ENCODE measurements at places on chromosomes 5 and 9. TPM values are rescaled to one million over a fixed set of nuclear protein-coding genes. Genes with fewer than 3 reads are reported as not detected.

DNA sequence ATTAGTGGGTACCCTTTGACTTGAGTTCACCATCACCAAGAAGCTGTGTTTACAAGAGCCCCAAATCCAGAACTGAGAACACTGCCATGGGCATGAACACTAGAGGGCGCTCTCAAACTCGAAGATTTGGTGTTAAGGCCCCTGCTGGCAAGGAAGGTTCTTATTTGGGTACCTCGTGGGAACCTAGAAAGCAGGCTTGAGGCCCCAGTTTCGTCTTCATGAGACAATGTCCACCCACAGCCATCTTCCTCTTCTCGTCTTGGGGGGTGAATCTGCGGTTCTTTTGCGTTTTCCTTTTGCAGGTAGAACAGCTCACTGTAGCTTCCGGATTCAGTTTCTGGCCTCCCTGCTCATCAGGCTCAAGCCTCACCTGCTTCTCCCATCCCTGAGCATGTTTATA, 184.0 kb downstream of the SEMA5A start:
- H3K4me1 ChIP-seq, result no peaks in the 10 kb centered on the region
- H3K4me3 ChIP-seq, result no peak overlapping the region
- H3K36me3 ChIP-seq, result no peaks in the 10 kb centered on the region
- DNase-seq, result peak; percentile 11
- H3K27ac ChIP-seq, result no peak overlapping the region
- H3K27me3 ChIP-seq, result no peaks in the 10 kb centered on the region

- H3K4me3 ChIP-seq, result no peak overlapping the region
- no peak for DNase-seq
- peaks cover 5% of the 10 kb centered on the region for H3K4me1 ChIP-seq
- no peak overlapping the region for H3K27ac ChIP-seq
Measured at GRCh38 chr5:39943811-39944210, 519.0 kb upstream of the DAB2 start.

DNA sequence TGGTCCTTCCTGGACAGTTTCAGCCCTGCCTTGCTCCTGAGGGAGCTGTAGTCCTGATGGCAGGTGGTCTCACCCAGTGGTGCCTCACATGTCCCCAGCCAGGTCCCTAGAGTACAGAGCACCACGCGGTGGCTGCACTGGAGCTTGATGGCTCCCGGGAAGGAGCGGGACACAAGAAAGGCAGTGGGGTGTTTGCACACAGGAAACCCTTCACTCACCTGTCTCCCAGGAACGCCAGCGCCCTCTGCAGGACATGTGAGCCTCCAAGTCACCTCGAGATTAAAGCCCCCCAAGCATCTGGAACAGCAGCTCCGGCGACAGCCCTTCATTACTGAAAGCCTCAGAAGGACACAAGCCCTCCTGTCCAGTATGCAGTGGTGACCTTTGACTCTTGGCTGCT, 19.9 kb upstream of the TMEM250 start:
- peaks cover 5% of the 10 kb centered on the region for H3K4me1 ChIP-seq
- DNase-seq, result no peak
- no peak overlapping the region for H3K27ac ChIP-seq
- no peak overlapping the region for H3K4me3 ChIP-seq
- H3K36me3 ChIP-seq, result peaks cover 1% of the 10 kb centered on the region
- H3K27me3 ChIP-seq, result peaks cover 26% of the 10 kb centered on the region

DNA sequence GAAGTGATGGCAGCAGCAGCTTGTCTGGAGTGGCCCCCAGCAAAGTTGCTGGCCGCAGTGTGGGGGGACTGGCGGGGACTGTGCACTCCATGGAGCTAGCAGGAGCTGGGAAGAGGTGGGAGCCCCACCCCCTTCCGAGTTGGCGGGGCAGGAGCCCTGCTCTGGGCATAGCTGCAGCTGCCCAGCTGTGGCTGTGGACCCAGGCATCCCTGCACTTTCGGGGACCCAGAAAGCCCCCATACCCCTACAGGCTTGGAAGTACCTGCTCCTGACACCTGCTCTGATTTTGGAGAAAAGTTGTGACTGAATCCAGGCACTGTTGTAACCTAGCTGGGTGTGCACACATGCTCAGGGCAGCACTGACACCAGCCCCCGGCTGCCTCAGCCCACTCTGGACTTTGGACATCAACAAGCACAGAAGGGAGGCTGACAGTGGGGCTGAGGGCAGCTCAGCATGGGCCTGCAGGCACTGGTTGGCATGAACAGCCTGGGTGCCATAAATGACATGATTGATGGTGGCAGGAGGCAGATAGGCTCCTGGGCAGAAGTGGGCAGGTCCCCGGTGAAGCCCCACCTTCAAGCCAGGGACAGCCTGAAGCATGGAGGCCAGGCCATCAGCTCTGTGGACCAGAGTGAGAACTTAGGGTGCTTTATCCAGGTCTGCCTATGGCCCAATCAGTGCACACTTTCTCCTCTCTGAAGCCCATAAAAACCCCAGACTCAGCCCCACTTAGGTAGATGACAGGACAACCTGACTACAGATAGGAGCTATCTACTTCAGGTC, 12.6 kb downstream of the LMBRD2 start:
- no peak for DNase-seq
- peaks cover 10% of the 10 kb centered on the region for H3K36me3 ChIP-seq
- H3K4me3 ChIP-seq, result no peak overlapping the region
- no peaks in the 10 kb centered on the region for H3K27me3 ChIP-seq
- H3K27ac ChIP-seq, result no peak overlapping the region

ELAVL2 gene
- not detected for total RNA-seq

DNA sequence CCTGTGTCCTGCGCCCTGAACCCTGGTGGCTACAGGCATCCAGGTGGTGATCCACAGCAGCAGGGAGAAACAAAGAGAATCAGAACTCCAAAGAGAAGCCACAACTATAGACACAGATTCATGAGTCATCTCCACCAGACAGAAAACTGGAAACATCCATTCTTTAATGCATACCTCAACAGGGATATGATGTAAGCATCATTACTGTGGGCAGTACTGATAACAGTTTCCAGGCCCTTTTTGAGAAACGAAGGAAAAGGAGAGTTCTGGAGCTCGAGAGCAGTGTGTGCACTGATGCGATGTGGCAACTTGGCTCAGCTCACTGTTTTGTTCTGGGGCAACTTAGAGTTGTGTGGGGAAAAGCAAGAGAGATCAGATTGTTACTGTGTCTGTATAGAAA, 215.6 kb upstream of the ADAMTS16 start:
- H3K27me3 ChIP-seq, result no peaks in the 10 kb centered on the region
- no peaks in the 10 kb centered on the region for H3K4me1 ChIP-seq
- H3K4me3 ChIP-seq, result no peak overlapping the region
- no peak for DNase-seq
- no peaks in the 10 kb centered on the region for H3K36me3 ChIP-seq
- H3K27ac ChIP-seq, result no peak overlapping the region

- H3K27ac ChIP-seq, result no peak overlapping the region
- H3K36me3 ChIP-seq, result peaks cover 2% of the 10 kb centered on the region
- no peak for DNase-seq
- peak overlapping the region; percentile 59 for H3K4me3 ChIP-seq
- H3K27me3 ChIP-seq, result peaks cover 37% of the 10 kb centered on the region
Measured at GRCh38 chr5:129461711-129462332, 1.7 kb downstream of the ADAMTS19 start.

- H3K4me1 ChIP-seq, result peaks cover 20% of the 10 kb centered on the region
- H3K4me3 ChIP-seq, result no peak overlapping the region
- peaks cover 12% of the 10 kb centered on the region for H3K36me3 ChIP-seq
- peak overlapping the region; percentile 76 for H3K27ac ChIP-seq
Measured at GRCh38 chr9:126346031-126346430, 19.4 kb downstream of the MVB12B start.

DNA sequence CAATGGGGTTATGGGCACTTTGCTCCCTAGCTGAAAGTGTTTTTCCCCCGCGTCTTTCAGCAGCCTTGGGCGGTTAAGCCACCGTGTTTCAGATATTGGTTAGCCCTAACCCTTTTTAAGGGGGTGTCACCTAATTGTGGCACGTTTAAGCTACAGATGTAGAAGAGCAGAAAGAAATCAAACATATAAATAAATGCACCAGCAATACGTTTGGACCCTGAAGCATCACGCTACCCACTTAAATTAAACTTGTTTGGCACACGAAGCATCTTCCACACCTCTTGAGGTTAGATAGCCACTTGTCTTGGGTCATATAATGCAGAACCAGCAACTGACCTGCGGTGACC, 768 bp downstream of the YTHDC2 start:
- H3K4me3 ChIP-seq, result peak overlapping the region; percentile 95
- H3K4me1 ChIP-seq, result peaks cover 24% of the 10 kb centered on the region
- H3K36me3 ChIP-seq, result no peaks in the 10 kb centered on the region
- peaks cover 13% of the 10 kb centered on the region for H3K27me3 ChIP-seq
- peak overlapping the region; percentile 91 for H3K27ac ChIP-seq
- no peak for DNase-seq

GRCh38 chr5:124919076-124919475, 172.6 kb upstream of the ZNF608 start:
- H3K27ac ChIP-seq, result no peak overlapping the region
- H3K4me1 ChIP-seq, result no peaks in the 10 kb centered on the region
- no peak overlapping the region for H3K4me3 ChIP-seq
- no peaks in the 10 kb centered on the region for H3K36me3 ChIP-seq

DNA sequence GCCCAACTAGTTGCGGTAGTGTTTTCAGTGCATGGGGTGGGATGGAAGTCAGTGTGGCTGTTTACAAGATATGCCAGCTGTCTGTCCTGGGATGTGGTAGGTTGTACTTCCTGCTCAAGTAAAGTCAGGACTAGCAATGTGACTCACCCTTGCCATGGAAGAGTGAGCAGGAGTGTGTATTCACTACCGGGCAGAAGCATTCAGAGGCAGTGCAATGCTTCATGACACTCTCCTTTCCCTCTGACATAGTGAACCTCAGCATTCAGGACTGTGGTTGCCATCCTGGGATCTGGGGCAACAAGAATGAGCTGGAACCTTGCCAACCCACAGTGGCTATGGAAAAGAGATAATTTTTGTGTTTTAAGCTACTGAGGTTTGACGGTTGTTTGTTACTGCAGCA, 68.9 kb downstream of the BOD1 start:
- H3K27me3 ChIP-seq, result peaks cover 48% of the 10 kb centered on the region
- H3K4me3 ChIP-seq, result no peak overlapping the region
- no peak overlapping the region for H3K27ac ChIP-seq
- no peaks in the 10 kb centered on the region for H3K36me3 ChIP-seq

COL23A1 gene
- total RNA-seq, result not detected

- no peaks in the 10 kb centered on the region for H3K4me1 ChIP-seq
- DNase-seq, result no peak
- no peak overlapping the region for H3K4me3 ChIP-seq
- H3K27me3 ChIP-seq, result no peaks in the 10 kb centered on the region
- no peaks in the 10 kb centered on the region for H3K36me3 ChIP-seq
Measured at GRCh38 chr5:10036136-10036815, 213.4 kb downstream of the ATPSCKMT start.

DNA sequence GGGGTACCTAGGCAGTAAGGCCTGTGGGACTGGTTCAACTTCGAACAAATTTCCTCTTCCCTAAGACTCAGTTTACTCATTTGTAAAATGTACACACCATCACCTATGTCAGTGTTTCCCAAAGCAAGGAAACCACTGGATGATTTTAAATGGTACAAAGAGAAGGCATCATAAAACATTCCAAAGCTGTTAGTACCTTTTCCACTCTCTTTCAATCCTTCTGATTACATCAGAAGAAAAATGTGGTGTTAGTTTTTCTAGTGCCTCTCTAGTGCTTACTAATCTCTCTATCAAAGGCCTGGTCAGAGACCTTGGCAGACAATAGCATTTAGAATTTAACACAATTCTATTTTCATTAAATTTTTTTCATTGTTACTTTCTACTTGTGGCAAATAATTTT, 18.1 kb downstream of the NR6A1 start:
- no peak for DNase-seq
- H3K27ac ChIP-seq, result no peak overlapping the region
- H3K27me3 ChIP-seq, result peaks cover 68% of the 10 kb centered on the region
- H3K4me3 ChIP-seq, result no peak overlapping the region

DNA sequence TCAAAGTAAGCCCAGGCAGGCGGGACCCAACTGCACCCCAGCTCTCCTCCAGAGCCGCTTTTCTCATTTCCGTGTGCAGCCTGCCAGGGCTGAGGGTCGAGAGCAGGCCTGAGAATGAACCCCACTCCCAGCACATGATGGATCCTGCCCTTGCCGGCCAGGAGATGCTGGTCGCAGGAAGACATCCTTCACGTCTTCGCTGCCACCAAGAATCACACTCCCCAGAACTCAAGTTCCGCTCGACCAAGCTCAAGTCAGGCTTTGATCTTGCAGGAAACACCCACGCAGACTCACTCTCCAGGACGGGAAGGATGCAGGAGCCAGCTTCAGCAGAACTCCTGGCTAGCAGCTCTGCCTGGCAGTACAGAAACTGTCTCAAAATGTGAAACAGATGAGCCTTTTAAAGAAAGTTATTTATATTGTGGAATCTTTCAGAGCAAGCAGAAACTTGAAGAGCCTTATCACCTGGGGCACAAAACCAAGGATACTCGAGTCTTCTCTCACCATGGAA, 102.4 kb downstream of the ROR2 start:
- no peaks in the 10 kb centered on the region for H3K36me3 ChIP-seq
- H3K27ac ChIP-seq, result no peak overlapping the region
- H3K27me3 ChIP-seq, result peaks cover 71% of the 10 kb centered on the region
- DNase-seq, result no peak
- H3K4me3 ChIP-seq, result no peak overlapping the region
- H3K4me1 ChIP-seq, result peaks cover 7% of the 10 kb centered on the region

ZFP37 gene
- 0.65 TPM for total RNA-seq

- no peak overlapping the region for H3K27ac ChIP-seq
- H3K36me3 ChIP-seq, result peaks cover 2% of the 10 kb centered on the region
- DNase-seq, result no peak
Measured at GRCh38 chr5:151053796-151054462, 26.9 kb downstream of the TNIP1 start.

NCS1 gene
- total RNA-seq, result 0.31 TPM

DNA sequence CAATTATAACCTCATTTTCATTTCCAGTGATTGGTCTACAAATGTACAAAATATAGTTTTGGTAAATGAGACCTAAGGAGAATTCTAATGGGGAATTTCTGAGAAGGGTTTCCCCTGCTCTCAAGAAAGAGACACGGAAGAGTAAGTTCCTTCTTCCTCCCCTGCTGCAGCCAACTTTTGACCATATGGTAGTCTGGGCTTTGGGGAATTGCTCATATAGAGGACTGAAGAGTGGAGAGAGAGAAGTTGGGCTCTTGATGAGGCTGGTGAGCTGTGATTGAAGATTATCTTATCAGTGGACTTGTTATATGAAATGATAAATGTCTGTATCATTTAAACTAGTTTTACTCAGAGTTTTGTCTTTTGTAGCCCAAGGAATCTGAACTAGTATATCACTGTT, 4.3 kb upstream of the LNPEP start:
- H3K4me3 ChIP-seq, result peak overlapping the region; percentile 47
- peaks cover 43% of the 10 kb centered on the region for H3K4me1 ChIP-seq
- H3K27ac ChIP-seq, result peak overlapping the region; percentile 98
- no peaks in the 10 kb centered on the region for H3K27me3 ChIP-seq
- H3K36me3 ChIP-seq, result no peaks in the 10 kb centered on the region
- DNase-seq, result no peak

Data from T-helper 17 cell (primary cell).